GOT3 (cell line): ENCODE measurements at places on chromosomes 2 and 18.

DNA sequence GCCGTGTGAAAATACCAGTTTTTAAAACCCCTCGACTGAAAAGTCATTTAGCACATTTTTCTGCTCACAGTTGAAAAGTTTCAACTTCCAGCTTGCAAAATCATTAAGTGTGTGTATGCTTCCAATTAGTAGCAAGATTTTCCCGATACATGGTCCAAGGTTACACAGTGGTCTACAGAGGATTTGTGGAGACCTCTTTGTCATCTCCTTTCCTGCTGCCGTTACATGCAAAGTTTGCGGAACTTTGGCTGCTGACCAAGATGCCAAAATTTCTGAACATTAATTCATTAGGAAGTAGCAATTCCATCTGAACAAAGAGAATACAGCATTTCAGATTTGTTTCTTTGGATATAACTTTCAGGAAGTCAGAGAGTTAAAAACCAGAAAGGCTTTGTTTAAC is 474.6 kb downstream of the PLCL1 start:
- DNase-seq: no peak

DNA sequence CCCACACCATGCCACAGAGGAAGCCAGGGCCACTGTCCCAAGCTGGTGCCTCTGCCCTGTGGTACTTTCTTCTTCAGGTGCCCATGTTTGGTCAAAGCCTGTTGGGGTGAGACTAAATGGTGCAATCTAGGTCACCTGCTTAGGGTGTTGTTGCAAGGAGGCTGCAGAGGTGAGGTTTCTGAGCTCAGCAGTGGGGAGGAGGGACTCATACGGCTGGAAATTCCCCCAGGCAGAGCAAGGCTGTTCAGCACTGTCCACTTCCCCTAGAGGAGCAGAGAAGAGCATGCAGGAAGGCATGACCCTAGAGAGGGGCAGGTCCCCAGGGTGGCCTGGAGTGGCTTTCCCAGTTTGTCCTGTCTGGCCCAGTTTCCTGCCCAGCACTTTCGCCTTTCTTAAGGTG is 211.0 kb downstream of the HAUS1 start:
- DNase-seq: no peak

DNA sequence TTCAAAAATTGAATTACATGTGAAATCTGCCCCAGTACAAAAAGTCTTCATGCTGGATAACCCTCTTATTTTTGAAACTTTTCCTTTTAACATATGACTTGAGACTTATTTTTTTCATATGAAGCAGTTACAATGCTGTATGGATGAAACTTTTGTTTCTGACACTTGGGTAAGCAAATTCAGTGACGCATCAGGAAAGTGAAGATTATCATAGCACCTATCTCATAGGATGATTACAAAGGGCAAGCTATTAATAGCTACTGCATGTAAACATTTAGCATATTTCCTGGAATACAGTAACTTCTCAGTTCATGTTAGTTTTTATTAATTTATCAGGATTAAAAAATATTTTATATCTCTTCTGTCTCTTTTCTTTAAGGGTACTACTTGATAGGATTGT is 1109.2 kb downstream of the LRP1B start:
- DNase-seq: no peak

GRCh38 chr2:147782141-147782930 is 62.5 kb upstream of the ACVR2A start:
- DNase-seq: no peak

DNA sequence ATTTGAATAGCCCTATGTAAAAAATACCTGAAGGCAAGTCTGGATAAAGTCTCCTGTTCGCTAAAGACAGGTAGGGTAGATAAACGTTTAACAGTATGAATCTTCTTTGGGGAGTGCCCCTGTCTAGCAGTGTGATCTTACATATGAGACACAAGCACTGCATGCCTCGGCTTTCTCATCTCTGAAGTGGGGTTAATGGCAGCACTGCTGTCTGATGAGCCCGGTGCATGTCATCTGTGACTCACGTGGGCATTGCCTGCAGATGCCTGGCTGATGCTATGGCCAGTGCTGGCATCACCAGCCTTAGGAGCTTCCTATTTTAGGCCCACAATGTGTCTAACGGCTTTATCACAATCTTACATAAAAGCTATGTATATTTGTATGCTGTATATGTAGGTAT is 50.1 kb downstream of the GALR1 start:
- DNase-seq: no peak

- DNase-seq: no peak
Measured at GRCh38 chr2:231887756-231888155, 38.4 kb downstream of the NPPC start.

GRCh38 chr2:216569765-216570164 is 63.5 kb upstream of the IGFBP2 start:
- no peak for DNase-seq

DNA sequence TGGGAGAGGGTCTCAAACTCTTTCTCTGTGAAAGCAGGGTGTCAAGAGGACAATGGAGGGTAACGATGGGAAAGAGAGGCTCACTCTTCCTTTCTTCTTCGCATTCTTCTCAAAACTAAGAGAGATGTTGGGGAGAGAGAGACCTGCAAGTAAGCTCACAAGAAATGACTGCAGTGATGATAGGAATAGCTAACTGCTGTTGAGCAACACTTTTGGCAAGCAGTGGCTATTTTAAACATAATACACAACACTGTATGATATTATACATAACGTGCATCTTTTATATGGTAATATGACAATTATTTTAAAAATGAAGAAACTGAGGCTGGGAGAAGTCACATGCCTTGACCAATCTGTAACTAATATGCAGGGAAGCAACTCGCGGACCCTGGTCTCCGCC is 247.5 kb downstream of the CMPK2 start:
- DNase-seq: no peak

DNA sequence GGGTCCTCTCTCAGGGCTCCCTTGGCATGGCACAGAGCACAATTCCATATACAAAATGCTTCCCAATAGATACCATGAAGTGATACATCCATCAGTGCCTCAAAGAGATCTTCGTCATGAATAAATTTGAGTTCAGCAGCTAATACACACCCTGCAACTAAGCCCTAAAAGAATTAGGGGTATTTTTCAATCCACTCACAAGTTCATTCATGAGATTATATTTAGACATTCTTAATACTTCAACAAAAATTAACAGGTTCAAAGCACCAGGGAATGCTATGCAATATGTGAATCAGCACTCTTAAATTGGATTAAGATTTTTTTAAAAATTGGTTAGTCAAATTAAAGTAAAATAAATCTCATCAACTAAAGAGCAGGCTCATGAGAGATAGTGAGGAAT is 79.7 kb downstream of the PID1 start:
- no peak for DNase-seq

DNA sequence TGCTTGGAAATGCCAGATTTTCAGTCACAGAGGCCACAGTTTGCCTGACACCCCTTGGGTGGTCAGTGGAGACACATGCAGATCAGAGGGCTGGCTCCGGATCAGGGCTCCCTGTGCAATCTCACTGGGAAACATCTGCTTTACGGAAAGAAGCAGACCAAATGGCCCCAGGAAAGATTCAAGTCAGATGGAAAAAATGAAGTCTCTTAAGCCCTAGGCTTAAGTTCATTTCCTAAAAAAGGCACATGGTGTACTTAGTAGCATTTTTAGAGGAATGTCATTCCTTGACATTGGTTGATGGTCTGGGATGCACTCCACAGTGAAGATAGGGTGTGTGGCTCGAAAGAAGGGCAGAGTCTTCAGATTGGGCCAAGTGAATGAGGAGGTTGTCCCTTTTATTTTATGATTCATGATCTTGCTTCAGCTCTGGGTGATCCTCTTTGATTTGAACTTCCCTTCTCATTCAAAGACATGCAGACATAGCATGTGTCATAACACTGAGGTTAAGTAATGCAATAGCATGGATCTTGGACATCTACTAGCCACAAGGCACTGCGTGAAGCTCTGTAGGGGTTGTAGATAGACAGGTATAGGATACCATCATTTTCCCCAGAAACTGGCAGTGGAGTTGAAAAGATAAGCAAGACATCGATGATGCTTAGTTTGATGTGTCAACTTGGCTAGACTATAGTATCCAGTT is 56.5 kb downstream of the KCNE4 start:
- no peak for DNase-seq

DNA sequence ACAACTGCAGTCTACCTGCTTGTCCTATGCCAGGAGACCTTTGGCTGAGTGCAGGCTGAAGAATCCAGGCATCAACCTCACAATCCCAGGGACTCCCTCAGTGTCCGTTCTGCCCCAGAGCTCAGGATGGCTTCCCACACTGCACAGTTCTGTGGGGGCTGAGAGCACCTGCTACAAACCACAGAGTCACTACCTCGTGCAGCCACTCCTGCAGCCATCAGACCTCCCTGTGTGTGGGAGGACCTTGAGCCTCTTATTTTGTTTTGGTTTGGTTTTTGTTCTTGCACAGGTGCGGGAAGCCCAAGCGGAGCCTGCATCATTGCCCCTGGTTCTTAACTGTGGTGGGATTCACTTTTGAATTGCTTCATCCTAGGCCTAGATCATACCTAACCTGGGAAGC is 31.0 kb downstream of the NAT8 start:
- DNase-seq: no peak

DNA sequence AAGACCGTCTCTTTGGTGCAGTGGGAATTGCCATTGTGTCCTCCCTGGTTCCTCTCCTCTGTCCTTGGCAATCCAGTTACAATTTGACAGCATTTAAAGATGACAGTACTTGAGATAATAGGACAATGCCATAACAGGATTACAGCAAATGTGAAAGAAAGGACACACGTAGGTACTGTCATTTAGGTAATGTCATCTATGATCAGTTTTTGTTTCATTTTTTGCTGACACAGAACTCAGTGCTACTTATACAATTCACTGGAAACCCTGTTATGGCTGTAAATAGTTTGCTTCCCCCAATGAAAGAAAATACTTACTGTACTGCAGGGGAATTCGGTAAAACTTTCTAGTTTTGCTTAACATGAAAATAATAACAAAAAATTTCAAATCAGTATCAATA is 65.2 kb downstream of the BCL11A start:
- DNase-seq: no peak

DNA sequence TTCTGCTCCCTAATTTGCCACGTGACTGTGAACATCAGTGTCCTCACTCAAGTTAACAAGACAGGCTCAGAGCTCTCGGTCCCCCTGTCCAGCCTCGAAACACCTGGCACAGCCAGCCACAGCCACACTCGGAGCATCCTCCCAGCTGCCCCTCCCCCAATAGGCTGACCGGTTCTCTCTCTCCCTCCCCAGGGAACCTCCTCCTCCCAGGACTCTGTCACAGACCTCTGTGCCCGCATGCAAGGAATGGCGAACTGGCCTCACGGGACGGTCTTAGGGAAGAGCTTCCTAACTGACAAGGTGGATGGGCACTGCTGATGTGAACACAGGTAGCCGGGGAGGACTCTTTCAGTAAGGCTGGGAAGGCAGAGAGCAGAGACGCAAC is 18.8 kb downstream of the CYP26B1 start:
- DNase-seq: no peak

- DNase-seq: no peak
Measured at GRCh38 chr2:120436460-120436739, 90.5 kb downstream of the INHBB start.
